ENCODE measurements at places on chromosomes 1 and 21.

- DNase-seq: peak; percentile 88
Observed at GRCh38 chr1:48093696-48094528, 96.7 kb upstream of the TRABD2B start.

GRCh38 chr1:88610687-88611086 lies 73.4 kb upstream of the PKN2 start:
- no peak for DNase-seq

GRCh38 chr1:43358121-43358745 lies 548 bp upstream of the CDC20 start:
- DNase-seq: no peak

DNA sequence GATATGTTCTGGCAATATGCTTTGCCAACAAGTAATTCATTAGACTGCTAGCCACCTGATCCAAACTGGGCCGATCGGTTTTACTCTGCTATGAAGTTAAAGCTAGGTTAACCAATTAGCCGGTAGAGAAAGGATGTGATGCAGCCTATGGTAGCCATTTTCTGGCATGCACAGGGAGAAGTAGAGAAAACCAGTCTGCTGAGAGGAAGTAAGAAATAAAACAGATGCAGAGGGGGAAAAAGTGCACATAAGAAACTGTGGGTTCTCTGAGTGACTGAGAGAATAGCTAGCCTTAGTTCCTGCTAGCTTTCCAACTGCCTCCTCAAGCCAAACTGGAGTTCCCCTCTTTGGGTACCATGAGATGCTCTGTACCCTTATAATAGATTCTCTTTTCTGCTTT lies 52.8 kb downstream of the ARID4B start:
- no peak for DNase-seq
